ENCODE measurements at places on chromosomes 2 and 18.

DNA sequence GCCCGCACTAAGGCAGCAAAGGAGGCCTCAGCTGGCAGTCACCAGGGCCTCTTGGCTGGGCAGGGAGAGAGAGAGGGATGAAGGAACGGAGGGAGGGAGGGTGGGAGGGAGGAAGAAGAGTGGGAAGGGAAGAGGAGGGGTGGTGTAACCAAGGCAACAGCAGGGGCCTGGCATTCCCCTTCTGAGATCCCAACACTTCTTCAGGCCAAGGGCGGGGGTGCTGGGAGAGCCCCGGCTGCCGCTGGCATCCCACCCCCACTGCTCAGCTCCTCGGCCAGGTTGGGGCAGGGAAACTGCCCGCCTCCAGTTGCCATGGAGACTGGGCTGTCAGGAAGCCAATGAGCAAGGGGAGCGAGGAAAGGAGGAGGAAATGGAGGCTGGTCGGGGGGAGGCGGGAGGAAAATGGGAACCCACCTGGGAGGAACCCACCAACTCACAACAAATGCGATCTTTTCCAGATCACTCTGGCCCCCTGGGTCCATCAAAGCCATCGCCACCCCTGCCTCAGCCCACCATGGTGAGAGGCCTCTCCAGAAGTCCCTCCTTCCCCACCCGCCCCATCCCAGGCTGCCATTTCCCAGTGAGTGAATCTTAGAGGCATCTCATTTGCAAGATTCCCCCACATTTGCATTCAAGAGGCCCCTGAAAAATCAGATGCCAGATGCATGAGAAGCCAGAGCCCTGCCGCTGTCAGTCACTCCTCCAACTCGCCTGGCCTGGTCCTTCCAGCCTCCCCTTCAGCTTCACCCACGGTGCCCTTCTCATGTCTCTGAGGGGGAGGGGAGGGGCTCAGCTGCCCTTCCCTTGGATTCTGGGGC is 12.4 kb downstream of the SH2D6 start:
- DNase-seq: no peak

DNA sequence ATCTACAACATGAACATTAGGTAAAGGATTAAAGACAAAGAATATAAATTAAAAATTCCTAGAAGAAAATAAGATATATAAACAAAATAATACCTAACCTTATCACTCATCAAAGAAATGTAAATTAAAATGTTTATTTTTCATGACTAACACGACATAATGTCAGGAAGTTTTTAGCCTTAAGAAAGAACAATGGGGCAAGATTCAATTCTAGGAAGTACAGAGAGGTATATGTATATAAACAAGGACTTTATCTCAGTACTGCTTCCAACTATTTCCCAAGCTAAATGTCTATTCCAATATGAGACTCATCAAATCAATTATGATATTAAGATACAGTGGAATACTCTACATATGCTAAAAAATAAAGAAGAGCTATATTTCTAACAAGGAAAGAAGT is 44.1 kb downstream of the TTC21B start:
- DNase-seq: no peak

DNA sequence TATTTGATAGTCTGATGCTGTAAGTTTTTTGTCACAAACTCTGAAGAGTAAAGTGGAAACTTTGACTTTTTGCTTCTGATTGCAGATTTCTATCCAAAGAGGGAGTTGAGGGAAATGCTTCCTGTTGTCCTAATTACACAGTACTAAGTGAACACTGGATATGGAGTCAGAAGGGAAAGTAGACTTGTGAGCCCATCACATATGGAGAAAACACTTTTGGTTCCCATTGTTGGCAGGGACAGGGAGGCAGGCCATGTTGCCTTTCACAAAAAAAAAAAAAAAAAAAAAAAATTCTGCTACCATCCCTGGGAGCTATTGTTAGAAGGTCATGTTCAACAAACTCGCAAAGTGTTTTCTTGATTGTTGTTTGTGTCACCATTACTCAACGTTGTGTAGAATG is 144.3 kb downstream of the RPIA start:
- DNase-seq: no peak

DNA sequence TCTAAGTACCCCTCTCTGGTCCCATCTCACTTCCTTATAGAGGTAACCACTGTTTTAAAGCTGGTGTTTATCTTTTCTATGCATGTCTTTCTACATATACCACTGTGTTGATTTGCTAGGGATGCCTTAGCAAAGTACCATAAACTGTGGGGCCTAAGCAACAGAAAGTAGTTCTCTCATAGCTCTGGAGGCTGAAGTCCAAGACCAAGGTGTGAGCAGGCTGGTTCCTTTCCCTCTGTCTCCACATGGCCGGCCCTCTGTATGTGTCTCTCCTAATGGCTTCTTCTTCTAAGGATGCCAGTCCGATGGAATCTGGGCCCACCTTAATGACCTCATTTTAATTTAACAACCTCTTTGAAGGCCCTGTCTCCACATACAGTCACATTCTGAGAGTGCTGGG is 40.8 kb upstream of the ROCK2 start:
- DNase-seq: no peak

GRCh38 chr2:183079139-183079775 is 710 bp downstream of the DUSP19 start:
- DNase-seq: no peak

- no peak for DNase-seq
Measured at GRCh38 chr2:1714291-1715064, 29.8 kb downstream of the PXDN start.

GRCh38 chr2:188852772-188853171 is 121.4 kb upstream of the COL3A1 start:
- no peak for DNase-seq

DNA sequence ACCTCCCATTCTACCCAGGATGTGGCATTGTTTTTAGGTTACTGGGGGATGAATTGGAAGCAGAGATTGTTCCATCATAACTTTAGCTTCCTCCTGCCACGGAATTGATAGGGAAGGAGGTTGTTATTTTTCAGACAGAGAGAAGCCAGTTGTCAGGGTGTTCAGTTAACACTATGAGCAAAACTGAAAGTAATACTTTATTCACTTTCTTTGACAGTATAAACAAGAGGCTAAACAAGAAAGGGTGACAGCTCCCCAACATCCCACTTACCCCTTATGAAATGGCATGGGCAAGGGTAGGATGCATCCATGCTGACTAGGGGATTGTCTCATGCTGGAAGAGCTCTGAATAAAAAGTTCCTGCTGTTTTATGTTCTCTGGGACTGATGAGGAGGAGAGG is 36.4 kb upstream of the GAREM1 start:
- DNase-seq: no peak

DNA sequence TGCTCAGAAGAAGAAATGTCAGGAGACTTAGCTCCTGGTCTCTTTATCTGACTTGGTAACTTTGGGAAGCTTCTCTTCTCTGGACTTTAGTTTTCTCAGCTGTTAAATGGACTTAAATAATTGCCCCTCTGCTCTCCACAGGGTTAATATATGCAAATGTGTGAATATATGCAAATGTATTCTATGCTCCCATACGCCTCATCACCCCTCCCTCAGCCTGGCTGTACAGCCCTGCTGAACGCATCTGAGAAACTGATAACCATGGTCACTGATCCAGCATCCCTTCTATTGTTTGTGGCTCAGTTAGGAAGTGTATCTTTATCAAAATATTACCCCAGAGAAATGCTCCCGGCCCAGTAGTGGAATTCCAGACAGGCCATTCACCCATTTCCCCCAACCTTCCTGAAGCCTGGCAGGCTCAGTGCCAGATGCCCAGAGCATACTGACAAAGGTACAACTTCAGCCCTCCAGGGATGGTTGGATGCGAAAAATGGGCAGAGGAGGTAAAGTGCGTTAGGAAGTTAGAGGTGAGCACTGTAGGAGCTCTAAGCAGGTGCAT is 103.4 kb downstream of the DYSF start:
- DNase-seq: no peak

GRCh38 chr2:42140496-42140895 is 28.7 kb upstream of the EML4 start:
- no peak for DNase-seq

- DNase-seq: no peak
Measured at GRCh38 chr2:54650612-54651011, 72.8 kb upstream of the EML6 start.

GRCh38 chr2:83191316-83191715 is 1267.8 kb downstream of the SUCLG1 start:
- no peak for DNase-seq

DNA sequence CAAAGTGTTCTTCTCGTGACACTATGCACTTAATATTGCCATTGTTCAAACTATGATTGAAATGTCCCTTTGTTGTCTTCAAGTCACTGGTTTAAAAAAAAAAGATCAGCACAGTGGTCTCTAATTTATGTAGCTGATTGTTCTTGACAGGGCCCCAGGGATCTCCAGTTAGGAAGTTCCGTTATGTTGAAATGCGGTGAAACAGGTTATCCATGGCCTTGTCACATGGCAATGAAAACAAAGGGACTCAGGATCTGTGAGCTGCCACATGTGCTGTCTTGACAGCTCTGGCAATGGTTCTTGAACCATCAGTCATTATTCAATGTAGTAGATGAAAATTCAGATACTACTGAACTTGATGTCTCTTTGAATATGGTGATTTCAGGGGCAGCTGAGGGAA is 147.4 kb downstream of the SETBP1 start:
- no peak for DNase-seq

DNA sequence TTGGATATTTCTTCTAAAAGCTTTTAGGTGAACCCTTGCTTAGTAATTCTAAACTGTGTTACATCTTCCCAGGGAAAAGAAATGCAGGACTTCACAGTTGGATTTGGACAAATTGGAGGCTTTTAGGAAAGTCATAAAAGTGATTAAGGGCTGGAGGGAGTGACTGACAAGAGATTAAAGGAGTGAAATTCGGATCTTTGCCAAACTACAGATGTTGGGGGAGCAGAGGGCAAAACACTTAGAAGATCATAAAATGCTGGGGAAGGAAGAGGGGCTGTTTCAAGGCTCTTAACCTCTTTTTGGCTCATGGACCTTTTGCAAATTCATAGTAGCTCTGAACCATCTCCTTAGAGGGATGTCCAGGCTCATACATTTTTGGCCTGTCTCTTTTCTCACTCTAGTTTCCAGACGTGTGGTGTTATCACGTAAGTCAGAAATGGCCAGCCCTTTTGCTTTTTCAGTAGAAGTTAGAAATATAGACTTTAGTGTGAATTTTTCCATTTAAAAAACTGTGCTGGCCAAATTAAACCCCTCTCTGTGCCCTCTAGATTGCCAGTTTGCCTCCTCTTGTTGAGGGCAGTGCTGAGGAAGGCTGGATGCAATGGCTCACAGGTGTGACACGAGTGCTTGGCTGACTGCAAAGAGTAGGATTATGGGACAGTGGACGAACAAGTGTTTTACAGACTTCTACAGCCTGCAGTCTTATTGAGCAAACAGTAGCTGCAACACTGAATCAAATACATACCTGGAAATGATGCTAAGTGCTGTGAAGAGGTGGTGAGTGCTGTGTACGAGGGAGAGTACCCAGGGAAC is 109.9 kb downstream of the LYPD6B start:
- no peak for DNase-seq

- no peak for DNase-seq
Measured at GRCh38 chr2:143436951-143437350, 307.7 kb downstream of the ARHGAP15 start.

Data from iPS DF 19.7 (cell line).